Activated naive CD4-positive, alpha-beta T cell treated with anti-CD3 and anti-CD28 coated beads, Interleukin-2, amount 50 U/mL, for 72 hours (primary cell): ENCODE measurements at places on chromosomes 12 and 14. TPM values are rescaled to one million over a fixed set of nuclear protein-coding genes. Genes with fewer than 3 reads are reported as not detected.
A peak's percentile ranks its signal among the peaks of the same experiment; 100 is the strongest.

- DNase-seq = no peak
These were observed 103.1 kb downstream of the SEC23A start for GRCh38 chr14:38999949-39000348.

DNA sequence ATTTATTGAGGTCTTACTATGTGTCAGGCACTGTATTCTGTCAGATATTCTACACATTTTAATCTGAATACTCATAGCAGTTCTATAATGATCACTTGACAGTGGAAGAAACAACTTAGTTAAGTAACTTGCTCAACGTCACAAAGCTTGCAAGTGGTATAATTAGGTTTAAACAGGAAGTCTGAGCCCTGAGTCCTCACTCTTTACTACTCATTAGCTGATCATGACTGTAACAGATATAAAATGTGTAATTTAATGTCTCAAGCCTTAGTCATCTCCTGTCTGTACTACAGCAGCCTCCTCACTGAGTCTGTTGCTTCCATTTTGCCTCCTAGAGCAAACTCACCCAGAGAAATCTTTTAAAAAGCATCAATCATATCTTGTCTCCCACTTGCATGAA lies 38.9 kb downstream of the PPP4R4 start:
- no peak for DNase-seq

- no peak for DNase-seq
These were observed 47.7 kb upstream of the PPP2R5C start for GRCh38 chr14:101713621-101714349.

Gene POTEM
- total RNA-seq = not detected

DNA sequence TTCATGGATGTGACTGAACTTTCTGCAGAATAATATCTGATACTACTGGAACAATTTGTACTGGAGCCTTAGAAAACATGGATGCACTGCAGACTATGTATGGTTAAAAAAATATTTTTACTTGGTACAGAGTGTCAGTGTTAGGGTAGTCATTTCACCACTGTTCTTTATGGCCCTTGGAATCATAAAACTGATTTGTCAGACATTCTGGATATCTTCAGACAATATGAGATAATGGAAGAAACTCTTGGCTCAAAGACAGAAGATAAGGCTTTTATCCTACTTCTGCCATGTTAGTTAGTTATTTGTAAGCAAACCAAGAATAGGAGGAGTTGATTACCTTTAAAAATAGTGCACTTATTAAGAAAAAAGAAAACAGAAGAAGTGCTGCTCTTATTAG lies 209.4 kb downstream of the LRIG3 start:
- no peak for DNase-seq

- peak; percentile 26 for DNase-seq
These were observed 340.0 kb upstream of the SFSWAP start for GRCh38 chr12:131370791-131371347.

GRCh38 chr12:10158406-10158805 lies 13.5 kb downstream of the OLR1 start:
- no peak for DNase-seq

- no peak for DNase-seq
These were observed 56.5 kb downstream of the KDM2B start for GRCh38 chr12:121524196-121524916.

- DNase-seq = no peak
These were observed 28.3 kb downstream of the TMEM233 start for GRCh38 chr12:119621878-119622277.

Gene PRH1
- total RNA-seq = 7.8 TPM
